Activated naive CD4-positive, alpha-beta T cell treated with anti-CD3 and anti-CD28 coated beads, Interleukin-2, amount 50 U/mL, for 16 hours (primary cell): ENCODE measurements at places on chromosomes 7 and 10.
A peak's percentile ranks its signal among the peaks of the same experiment; 100 is the strongest.

GRCh38 chr7:32506266-32507054, 11.2 kb downstream of the AVL9 start:
- peak; percentile 17 for DNase-seq

GRCh38 chr10:78714225-78714624, 354.5 kb upstream of the ZMIZ1 start:
- no peak for DNase-seq

- no peak for DNase-seq
These were observed 53.1 kb downstream of the CUX1 start for GRCh38 chr7:101870361-101871062.

DNA sequence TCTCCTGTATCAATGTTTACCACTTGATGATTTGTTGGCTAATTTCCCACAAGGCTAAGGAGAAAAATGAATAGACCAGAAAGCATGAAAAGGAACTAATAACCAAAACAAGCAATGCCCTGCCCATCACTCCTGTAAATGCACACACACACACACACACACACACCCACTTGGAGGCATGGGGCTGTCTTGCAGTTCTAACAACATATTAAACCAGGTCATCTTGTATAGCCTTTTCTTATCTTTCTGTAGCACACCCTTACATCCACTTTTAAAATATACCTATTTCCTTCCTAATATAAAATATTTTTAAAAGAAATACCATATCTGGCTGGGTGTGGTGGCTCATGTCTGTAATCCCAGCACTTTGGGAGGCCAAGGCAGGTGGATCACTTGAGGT, 105.3 kb downstream of the CTTNBP2 start:
- no peak for DNase-seq

DNA sequence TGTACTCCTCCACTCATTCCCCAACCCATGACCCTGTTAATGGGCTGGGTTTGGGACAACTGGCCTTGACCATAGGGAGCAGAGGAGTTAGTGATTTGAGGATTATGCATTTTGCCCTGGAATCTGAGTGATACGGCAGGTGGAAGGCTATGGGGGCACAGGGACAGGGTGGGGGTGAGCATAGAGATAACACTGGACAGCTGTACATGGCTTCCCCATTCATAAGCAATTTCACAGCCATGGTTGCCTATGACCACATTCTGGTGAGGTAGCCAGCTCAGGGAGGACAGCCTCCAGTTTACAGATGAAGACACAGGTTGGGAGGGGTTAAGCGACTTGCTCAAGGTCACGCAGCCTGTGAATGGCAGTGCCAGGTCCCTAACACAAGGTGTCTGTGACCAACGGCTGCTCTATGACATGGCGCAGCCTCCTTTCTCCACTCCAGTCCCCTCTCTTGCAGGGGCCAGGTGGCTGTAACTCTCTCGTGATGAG, 319.5 kb downstream of the PLXNA4 start:
- no peak for DNase-seq

DNA sequence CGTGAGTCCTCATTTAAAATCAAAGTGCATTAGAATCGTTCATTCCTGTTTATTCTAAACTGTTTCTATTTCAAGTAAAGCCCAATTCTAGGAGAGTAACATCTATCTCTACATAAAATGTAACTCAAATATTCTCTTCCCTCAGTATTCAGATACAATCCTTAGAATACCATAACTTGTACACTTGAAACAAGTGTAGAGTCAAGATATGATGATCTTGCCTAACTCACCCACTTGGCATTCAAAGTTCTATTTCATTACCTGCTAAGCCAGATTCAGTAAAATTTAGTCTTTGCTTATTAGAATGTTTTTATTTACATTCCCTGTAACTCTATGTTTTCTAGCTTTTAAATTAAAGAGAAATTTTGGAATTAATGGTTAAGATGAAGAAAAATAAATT, 31.6 kb downstream of the PRPS1L1 start:
- DNase-seq: no peak

GRCh38 chr10:69465457-69466157, 14.3 kb downstream of the TSPAN15 start:
- no peak for DNase-seq
